Fibroblast of skin of right quadriceps (primary cell): ENCODE measurements at places on chromosomes 12 and 14.

- no peak for DNase-seq
These were observed 166.8 kb downstream of the DAD1 start for GRCh38 chr14:22422238-22422637.

DNA sequence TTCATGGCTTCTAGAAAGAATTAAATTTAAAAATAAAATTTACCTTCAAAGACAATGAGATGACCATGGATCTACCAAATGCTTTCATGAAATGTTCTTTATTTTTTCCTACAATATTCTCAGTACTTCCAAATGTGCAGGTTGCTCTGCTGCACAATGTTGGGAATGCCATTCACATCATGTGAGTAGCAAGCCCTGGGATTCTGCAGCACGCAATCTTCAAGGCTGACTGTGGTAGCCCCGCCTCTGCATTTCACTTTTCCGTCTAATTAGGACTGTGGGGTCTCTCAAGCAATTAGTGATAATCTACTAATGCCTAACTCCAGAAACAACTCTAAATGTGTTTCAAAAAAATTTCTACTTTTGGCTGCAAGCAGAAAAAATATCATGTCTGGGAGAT lies 13.7 kb upstream of the NTN4 start:
- DNase-seq: no peak

- DNase-seq: no peak
These were observed 6.7 kb upstream of the TESC start for GRCh38 chr12:117105902-117106301.

- no peak for DNase-seq
These were observed 104.7 kb upstream of the TSPAN8 start for GRCh38 chr12:71262466-71262865.

DNA sequence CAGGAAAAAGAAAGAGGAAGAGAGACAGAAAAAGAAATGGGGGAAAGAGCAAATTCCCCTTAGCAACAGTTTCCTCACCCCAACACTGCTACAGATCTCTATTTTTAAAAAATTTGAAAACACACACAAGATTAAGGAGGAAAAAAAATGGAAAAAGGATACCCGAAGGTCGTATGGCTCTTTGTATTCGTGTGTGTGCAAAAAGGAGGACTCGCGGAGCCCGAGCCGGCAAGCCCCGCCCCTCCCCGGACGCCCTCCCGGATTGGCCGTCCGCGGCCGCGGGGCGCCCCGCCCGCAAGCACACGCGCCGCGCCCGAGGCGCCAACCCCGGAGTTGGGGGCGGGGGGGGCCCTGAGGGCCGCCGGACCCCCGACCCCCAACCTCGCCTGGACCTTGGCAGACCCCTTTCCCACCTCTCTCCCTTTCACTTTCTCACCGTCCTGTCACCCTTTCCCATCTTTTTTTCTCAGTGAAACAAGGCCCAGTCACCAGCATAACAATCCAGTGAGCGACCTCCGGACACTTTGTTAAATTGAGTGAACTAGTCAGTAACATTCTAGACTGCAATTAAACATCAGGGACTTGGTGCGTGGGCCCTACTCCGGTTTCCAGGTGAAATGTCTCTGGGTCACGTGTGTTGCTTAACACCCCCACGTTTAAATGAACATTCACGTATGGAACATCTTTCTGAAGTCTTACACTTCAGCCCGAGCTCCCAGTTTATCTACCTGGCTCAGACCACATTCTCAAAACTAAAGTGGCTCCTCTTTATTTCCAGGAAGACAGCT lies at the start of gene C14orf93:
Gene C14orf93, minus strand, starts transcription at position 205 of the 788 bp plus-strand sequence. CDS start 11,120 bp downstream, outside the sequence.
- peak; percentile 65 for DNase-seq

GRCh38 chr14:79580906-79581305 lies 630.4 kb downstream of the DIO2 start:
- no peak for DNase-seq

DNA sequence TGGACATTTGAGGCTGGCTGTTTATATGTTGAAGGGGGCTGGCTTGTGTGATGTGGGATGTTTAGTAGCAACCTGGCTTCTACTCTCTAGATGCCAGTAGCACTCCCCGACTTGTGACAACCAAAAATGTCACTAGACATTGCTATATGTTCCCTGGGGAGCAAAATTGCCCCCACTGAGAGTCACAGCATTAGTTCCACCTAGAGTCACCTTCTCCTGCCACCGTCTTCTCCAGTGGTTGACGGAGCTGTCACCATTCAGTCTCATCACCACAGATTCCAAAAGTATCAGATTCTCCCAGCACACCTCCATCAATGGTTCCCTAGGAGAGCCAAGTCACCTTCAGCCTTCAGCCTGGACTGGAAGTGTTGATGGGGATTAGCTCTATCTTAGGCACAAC lies 7.8 kb upstream of the KRT76 start:
- DNase-seq: no peak

DNA sequence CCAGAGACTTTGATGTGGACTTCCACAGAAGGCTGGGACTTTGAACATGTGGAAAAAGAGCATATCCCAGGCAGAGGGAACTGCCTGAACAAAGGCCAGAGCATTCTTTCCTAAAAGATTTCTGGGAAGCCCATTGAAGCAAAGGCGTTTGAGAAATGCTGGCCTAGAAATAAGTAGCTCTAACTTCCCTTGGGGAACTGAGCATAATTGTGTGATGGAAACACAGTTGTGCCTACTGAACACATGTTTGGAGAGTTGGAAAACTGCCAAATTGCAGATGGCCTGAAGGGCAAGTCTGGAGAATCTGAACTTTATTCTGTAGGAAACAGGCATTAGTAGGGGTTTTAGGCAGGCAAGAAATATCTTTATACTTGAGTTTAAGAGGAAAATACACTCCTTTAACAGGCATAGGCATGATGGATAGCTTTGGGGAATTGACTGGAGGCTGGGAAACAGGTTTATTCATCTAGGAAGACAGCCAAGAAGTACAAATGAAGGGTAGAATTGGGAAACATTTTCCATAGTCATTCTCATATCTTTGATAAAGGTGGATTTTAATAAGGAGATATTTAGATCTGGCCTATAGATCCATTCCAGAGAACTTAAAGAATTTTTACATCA lies 134.1 kb downstream of the TPH2 start:
- DNase-seq: peak; percentile 0
